Activated CD4-positive, alpha-beta T cell treated with anti-CD3 and anti-CD28 coated beads, Interleukin-2, amount 10 ng/mL, durations not matched to agents 24 days and 14 days (primary cell): ENCODE measurements at places on chromosomes 5 and 9. TPM values are rescaled to one million over a fixed set of nuclear protein-coding genes. Genes with fewer than 3 reads are reported as not detected.

DNA sequence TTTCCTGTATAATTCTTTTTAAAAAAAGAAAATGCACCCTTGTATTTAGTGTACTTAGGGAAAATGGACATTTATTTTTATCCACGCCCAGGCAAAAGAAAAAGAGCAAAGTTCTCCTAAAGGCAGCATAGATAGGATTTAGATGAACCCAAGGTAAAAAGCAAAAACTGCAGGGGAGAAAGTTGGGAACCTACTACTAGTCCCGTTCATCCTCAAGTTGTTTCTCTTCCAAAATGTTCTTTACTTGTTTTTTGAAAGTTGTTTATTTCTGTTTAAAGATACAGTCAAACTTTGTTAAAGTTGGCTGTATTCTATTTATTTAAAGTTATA lies 9.8 kb downstream of the RUSC2 start:
- no peak for DNase-seq
- peaks cover 15% of the 10 kb centered on the region for H3K4me1 ChIP-seq
- H3K27me3 ChIP-seq: no peaks in the 10 kb centered on the region
- H3K27ac ChIP-seq: no peak overlapping the region

- peak overlapping the region; percentile 92 for H3K4me3 ChIP-seq
- peak; percentile 76 for DNase-seq
- peak overlapping the region; percentile 98 for H3K27ac ChIP-seq
- H3K36me3 ChIP-seq: peaks cover 13% of the 10 kb centered on the region
- peaks cover 17% of the 10 kb centered on the region for H3K4me1 ChIP-seq
These were observed 472 bp downstream of the FBXO4 start for GRCh38 chr5:41925555-41925951.

The GAS1 gene
- total RNA-seq: 0.14 TPM in 2 replicates

The FOXD4L6 gene
- not detected in 2 replicates for total RNA-seq

The MEGF10 gene
- not detected in 2 replicates for total RNA-seq

DNA sequence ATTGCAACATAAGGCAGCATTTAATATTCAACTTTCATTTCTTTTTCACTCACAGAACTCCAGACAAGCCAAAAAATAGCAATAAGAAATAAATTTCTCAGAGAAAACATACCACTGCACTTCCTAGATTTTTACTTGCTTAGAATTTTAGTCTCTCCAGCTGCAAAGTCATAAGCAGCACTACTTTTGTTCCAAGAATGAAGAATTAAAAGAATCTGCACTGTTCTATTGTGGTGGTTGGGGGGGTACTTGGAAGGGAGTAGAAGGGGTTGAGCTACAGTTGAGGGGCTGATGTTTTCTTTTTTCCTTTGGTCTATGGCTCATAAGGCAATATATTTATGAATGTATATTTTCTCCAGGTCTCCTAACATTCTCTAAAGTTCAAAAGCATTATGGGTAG lies 144.5 kb downstream of the KIAA0825 start:
- H3K27me3 ChIP-seq: no peaks in the 10 kb centered on the region
- H3K4me3 ChIP-seq: no peak overlapping the region
- H3K27ac ChIP-seq: no peak overlapping the region
- no peaks in the 10 kb centered on the region for H3K4me1 ChIP-seq
- H3K36me3 ChIP-seq: no peaks in the 10 kb centered on the region

DNA sequence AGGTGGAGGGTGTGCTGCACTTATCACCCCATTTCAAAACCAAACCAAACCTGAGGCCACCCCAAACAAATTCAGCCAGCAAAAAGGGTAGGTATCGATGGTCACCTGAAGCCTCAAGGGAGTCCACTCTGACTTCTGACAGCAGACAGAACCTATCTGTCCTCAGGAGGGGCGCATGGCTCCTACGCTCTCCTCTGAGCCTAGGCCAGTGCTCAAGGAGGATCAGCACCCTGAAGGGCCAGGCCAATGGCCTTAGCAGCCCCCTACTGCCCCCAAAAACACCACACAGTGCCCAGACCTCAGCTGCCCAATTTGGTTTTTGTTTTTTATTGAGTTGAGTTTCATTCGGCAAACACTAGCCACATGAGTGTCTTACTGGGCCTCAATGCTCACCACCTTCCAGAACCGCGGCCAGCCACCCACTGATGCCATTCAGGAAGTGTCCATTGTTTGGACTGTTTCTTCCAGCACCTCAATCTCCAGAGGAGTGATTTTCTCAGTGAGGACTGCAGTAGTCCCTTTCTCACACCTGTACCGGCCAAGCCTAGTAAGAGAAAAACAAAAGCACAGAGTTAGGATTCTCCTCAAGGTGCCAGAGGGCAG lies 62.0 kb downstream of the PSMB7 start:
- DNase-seq: no peak
- no peaks in the 10 kb centered on the region for H3K27me3 ChIP-seq

- no peak overlapping the region for H3K4me3 ChIP-seq
- no peak overlapping the region for H3K27ac ChIP-seq
- no peaks in the 10 kb centered on the region for H3K27me3 ChIP-seq
- peaks cover 35% of the 10 kb centered on the region for H3K4me1 ChIP-seq
These were observed 1.9 kb upstream of the TRIM32 start for GRCh38 chr9:116685166-116685565.

GRCh38 chr5:179128976-179129375 lies 68.8 kb downstream of the ZNF354C start:
- no peak for DNase-seq
- no peak overlapping the region for H3K4me3 ChIP-seq
- H3K4me1 ChIP-seq: no peaks in the 10 kb centered on the region
- H3K36me3 ChIP-seq: no peaks in the 10 kb centered on the region
- no peaks in the 10 kb centered on the region for H3K27me3 ChIP-seq
- no peak overlapping the region for H3K27ac ChIP-seq

DNA sequence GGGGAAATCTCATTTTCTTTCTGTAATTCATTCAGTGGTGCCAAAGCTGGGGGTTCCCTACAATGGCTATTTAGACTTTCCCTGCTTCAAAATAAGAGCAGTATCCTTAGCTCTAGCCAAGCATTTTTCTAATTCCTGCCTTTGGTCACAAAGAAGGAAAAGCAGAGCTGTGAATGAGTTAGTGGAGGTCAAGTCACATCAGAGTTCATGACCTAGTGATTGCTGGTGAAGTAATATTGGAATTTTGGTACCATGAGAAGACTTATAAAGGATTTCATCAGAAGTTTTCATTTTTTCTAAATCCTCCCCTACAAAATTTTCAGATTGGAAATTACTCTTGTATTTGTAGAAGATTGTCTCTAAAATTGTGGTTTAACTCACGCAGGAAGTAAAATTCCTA lies 28.0 kb downstream of the DNAJC21 start:
- no peak overlapping the region for H3K4me3 ChIP-seq
- no peak overlapping the region for H3K27ac ChIP-seq
- no peak for DNase-seq
- peaks cover 27% of the 10 kb centered on the region for H3K36me3 ChIP-seq

The SEMA5A gene
- total RNA-seq: not detected in 2 replicates

DNA sequence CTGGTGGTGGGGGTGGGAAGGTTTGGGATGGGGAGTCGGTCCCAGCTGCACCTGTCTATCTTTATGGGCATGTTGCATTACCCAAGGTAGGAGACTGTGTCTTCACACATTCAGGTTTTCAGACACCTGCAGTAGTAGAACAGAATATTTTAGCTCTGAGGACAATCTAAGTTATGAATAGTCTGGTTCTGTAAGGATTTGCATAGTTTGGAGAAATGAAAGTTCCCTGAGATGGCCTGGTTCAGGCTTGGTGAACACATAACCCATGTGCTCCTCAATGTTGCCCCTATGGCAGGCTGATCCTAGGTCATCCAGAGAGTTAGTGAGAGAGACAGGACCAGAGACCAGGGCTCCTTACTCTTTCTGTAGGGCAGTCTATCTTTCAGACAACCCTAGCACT lies 20.7 kb downstream of the TNFSF8 start:
- H3K4me1 ChIP-seq: peaks cover 90% of the 10 kb centered on the region
- peak overlapping the region; percentile 94 for H3K27ac ChIP-seq
- H3K4me3 ChIP-seq: peak overlapping the region; percentile 68
- no peak for DNase-seq
- no peaks in the 10 kb centered on the region for H3K27me3 ChIP-seq
- H3K36me3 ChIP-seq: peaks cover 91% of the 10 kb centered on the region

The PDZD2 gene
- not detected in 2 replicates for total RNA-seq

The BTNL9 gene
- total RNA-seq: 0.23 TPM in 1 of 2 replicates, not detected in the other

GRCh38 chr5:149937610-149938009 lies 7.0 kb downstream of the PDE6A start:
- DNase-seq: no peak
- H3K27me3 ChIP-seq: peaks cover 7% of the 10 kb centered on the region
- H3K27ac ChIP-seq: no peak overlapping the region
- H3K36me3 ChIP-seq: no peaks in the 10 kb centered on the region
- H3K4me3 ChIP-seq: no peak overlapping the region

DNA sequence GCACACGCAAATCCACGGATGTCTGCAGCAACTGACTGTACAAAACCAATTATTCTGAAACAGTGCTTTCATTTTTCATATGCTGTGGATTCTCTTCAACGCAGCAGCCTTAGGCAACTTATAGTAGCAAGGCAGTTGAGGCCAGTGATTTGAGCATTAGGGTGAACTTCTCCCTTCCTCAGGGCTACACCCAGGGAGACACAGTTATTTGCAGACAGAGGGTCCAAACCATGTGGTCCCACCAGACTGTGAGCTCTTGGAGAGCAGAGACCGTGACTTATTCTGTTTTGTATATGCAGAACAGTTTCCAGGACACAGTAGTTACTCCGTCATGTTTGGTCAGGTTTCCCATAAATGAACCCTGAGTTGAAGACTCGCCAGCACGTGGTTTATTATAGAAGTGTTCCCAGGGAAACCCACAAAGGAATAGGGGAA lies 19.0 kb upstream of the WHRN start:
- no peaks in the 10 kb centered on the region for H3K36me3 ChIP-seq
- no peak overlapping the region for H3K27ac ChIP-seq
- H3K4me1 ChIP-seq: peaks cover 2% of the 10 kb centered on the region
- no peak for DNase-seq
- peaks cover 33% of the 10 kb centered on the region for H3K27me3 ChIP-seq

The SLC36A3 gene
- total RNA-seq: not detected in 2 replicates

DNA sequence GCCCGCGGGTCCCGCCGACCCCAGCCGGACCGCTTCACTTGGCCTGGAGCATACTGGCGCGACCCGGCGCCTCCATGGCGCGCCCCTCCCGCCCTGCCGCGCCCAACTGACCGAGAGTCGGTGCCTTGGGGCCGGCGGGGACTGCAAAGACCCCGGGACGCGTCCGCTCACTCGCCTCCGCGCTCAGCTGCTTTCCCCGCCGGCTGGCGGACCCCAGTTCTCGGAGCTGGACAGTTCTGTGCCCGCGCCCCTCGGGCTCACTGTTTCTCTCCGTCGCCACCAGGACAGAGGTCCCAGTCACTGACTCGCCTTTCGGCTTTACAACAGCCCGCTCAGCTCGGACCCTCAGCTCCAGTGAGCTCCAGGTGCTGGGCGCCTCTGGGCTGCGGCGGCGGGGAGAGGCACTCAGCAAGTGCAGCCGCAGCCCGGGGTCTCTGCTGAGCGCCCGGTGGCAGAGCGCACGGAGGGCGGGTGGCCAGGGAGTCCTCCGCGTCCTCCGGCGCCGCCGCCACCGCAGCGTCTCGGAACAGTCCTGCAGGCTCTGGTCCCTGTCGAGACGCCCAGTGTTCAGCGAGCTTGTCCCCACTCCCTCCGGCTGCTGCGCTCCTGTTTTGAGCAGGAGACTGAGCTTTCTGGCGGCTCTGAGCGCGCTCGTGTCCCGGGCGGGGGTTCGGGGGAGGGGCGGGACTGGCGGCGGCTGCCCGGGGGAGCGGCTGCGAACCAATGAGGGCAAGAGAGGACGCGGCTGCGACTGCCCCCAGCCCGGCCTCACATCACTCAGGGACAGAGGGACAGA lies at the start of gene SMIM32:
SMIM32 (minus strand) TSS at position 637 of the 796 bp plus-strand sequence. CDS start 638 bp downstream, outside the sequence.
- no peak for DNase-seq
- H3K4me1 ChIP-seq: no peaks in the 10 kb centered on the region
- H3K27ac ChIP-seq: no peak within 1 kb of the TSS
- H3K4me3 ChIP-seq: no peak within 1 kb of the TSS

DNA sequence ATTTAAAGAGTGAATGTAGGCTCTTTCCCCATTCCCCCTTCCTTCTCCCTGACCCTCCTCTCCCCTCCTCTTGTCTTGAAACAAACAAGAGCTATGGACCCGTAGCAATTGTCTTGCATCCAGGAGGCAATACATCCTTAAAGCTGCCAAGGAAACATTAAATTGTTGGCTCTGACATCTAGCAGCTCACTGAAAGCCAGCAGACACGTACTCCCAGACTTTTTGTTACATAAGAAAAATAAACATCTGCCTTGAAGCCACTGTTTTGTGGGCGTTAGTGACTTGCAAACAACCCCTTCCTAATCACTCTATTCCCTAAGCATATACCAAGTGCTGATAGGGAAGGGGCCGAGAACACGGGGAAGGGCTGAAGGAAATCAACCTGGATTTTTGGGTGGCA lies 8.6 kb downstream of the SLC45A2 start:
- H3K27me3 ChIP-seq: peaks cover 11% of the 10 kb centered on the region
- no peak overlapping the region for H3K4me3 ChIP-seq
- no peak overlapping the region for H3K27ac ChIP-seq
- no peak for DNase-seq
- no peaks in the 10 kb centered on the region for H3K36me3 ChIP-seq

GRCh38 chr9:99451112-99451606 lies 229.1 kb downstream of the SEC61B start:
- peaks cover 38% of the 10 kb centered on the region for H3K27me3 ChIP-seq
- H3K36me3 ChIP-seq: no peaks in the 10 kb centered on the region
- H3K4me3 ChIP-seq: no peak overlapping the region

GRCh38 chr5:142976861-142977260 lies 206.7 kb downstream of the ARHGAP26 start:
- no peak for DNase-seq
- no peaks in the 10 kb centered on the region for H3K27me3 ChIP-seq
- no peak overlapping the region for H3K4me3 ChIP-seq
- peak overlapping the region; percentile 69 for H3K27ac ChIP-seq
- H3K36me3 ChIP-seq: peaks cover 7% of the 10 kb centered on the region
- peaks cover 49% of the 10 kb centered on the region for H3K4me1 ChIP-seq

GRCh38 chr5:95241635-95242034 lies 43.3 kb downstream of the MCTP1 start:
- no peak overlapping the region for H3K4me3 ChIP-seq
- H3K36me3 ChIP-seq: no peaks in the 10 kb centered on the region
- peaks cover 3% of the 10 kb centered on the region for H3K4me1 ChIP-seq
- DNase-seq: no peak

DNA sequence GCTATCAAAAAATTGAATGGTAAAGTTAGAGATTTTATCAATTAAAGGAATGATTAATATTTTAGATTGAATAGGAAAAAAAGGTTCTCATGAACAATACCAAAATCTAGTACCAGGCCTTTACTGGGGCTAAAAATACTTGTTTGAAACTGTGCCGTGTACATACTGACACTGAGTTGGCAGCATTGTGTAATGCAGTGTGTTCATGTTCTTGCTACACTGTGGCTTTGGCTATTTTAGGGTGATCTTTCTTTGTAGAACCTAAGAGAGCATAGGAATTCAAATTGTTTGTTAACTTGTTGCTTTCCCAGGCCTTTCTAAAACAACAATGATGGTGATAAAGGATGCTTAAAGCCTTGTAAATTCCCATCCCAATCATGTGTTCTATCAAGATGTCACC lies 80.9 kb downstream of the KIF4B start:
- no peak overlapping the region for H3K4me3 ChIP-seq
- H3K36me3 ChIP-seq: no peaks in the 10 kb centered on the region
- DNase-seq: no peak

The SHLD3 gene
- total RNA-seq: 4.7 and 5.1 TPM in 2 replicates

GRCh38 chr9:115590011-115590410 lies 472.1 kb upstream of the TNC start:
- H3K36me3 ChIP-seq: no peaks in the 10 kb centered on the region
- H3K4me1 ChIP-seq: no peaks in the 10 kb centered on the region
- no peak for DNase-seq
- H3K27me3 ChIP-seq: peaks cover 7% of the 10 kb centered on the region
- no peak overlapping the region for H3K27ac ChIP-seq
